ENCODE measurements at places on chromosomes 1 and 21.

GRCh38 chr1:235275223-235275622, 52.8 kb downstream of the ARID4B start:
- DNase-seq = no peak

DNA sequence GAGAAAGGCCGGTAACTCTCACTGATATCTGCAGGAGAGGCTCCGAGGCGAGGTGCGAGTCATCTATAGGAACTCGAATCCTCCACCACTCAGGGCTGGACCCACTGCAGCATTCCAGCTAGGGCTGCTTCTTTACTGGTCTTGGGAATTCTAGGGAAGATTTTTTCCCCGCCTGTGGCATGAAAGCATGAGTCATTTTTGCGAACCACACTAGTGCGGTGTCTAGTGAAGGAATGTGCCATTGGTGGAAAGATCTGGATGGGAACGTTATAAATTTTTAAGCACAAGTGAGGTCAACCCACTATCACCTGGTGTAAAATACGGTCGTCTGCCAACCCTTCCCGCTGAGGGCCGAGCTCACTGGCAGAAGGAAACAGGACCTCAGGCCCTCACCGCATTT, 49.7 kb downstream of the SYF2 start:
- DNase-seq = no peak

DNA sequence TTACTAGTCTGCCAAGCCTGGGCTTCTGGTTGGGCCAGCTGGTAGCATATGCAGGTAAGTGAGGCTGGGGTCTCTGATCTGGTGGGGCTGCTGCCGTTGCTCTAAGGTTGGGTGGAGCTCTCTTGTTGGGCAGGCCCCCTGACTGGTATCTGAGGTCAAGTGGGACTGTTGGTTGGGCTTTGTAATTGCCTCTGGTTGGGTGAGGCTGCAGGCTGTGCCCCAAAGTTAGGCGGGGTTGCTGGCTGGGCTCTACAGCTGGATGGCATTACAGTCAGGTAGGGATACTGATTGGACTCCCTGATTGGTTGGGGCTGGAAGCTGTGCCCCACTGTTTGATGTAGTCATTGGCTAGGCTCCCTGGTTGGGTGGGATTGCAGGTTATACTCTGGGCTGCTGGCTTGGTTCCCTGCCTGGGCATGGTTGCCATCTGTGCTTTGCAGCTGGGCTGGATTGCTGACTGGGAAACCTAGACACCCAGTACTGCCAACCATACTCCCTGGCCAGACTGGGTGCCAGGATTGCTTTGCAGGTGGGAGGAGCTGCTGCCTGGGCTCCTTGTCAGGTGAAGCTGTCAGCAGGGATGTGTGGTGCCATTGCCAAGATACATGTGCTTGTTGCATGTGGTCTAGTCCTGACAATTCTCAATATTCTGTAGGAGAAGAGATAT, 130.5 kb downstream of the RABGAP1L start:
- no peak for DNase-seq

DNA sequence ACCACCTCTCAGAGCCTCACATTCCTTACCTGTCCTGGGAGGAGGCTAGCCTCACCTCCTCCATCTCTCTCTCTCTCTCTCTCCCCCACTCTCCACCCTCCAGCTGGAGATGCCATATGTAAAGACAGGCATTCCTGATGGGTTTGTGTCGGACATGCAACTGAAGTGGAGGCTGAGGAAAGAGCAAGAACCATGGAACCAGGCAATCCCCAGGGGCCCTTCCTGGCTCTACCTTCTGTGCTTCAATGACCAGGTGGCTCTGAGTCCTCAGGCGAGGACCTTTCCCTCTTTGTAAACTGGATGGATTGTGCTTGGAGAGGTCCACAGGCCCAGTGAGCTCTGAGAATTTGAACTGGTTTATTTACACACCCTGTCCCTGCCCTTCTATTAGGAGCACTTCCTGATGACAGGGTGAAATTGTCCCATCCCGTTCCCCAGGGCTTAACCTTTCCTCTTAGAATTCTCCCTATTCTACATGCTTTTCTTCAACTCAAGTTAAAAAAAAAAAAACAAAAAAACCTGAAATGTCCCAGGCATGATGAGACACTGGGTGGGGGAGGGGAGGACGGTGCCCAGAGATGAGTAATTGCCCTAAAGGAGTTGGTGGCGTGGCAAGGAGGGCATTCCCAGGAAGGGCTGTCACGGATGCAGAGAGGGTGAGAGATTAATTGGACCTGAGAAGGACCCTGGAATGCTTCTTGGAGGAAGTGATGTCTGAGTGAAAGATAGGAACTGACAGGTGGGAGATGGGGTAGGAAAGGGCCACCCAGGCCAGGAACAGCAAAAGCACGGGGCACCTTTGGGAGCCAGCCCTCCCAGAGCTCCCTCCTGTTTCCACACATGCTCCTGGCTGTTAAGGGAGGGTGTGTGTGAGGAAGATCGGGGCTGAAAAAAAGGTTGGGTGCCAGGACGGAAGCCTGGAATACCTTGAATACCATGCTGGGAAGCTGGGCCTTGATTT, 50.2 kb upstream of the WASF2 start:
- DNase-seq = no peak

- no peak for DNase-seq
These were observed 217.2 kb upstream of the C1orf105 start for GRCh38 chr1:172203135-172203823.

DNA sequence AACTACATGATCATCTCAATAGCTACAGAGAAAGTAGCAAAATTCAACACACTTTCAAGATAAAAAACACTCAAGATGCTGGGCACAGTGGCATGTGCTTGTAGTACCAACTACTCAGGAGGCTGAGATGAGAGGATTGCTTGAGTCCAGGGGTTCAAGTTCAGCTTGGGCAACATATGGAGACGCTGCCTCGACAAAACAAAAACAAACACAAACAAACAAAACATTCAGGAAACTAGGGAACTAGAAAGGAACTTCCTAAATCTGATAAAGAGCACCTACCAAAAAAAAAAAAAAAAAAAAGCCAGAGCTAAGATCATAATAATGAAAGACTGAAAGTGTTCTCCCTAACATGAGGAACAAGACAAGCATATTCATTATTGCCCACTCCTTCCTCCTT, 22.8 kb upstream of the RNF186 start:
- DNase-seq = no peak

GRCh38 chr1:32182060-32182459, 2.6 kb downstream of the TXLNA start:
- no peak for DNase-seq

- no peak for DNase-seq
These were observed 70.1 kb downstream of the PGM1 start for GRCh38 chr1:63663301-63663700.

- DNase-seq = no peak
These were observed 80.3 kb downstream of the PCNX2 start for GRCh38 chr1:233215135-233215760.

GRCh38 chr1:172177849-172178248, 242.6 kb upstream of the C1orf105 start:
- no peak for DNase-seq

DNA sequence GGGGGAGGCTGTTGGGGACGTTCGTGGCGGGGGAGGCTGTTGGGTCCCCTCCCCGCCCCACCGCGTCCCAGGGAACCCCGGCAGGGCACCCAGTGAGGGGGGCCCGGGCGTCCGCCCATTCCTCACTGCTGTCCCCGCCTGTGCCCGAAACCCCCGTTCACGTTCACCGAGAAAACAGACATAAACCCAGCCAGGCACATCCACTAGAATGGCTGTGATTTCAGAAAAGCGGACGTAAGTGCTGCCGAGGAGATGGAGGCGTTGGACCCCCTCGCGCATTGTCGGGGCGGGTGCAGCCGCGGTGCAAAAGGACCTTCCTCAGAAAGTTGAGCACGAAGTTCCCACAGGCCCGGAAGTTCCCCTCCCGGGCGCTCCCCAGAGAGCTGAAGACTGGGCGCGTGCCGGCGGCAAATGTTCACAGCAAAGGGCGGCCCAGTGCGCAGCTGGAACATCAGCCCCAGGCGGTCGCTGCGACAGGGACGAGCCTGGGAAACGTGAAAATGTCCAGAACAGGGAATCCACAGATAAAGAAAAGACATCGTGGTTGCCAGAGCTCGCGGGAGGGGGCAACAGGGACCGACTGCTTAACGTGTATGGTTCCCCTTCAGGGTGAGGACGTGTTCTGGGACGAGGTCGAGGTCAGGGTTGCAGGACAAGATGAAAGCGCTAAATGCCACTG, 18.5 kb upstream of the SAMD11 start:
- DNase-seq = no peak

DNA sequence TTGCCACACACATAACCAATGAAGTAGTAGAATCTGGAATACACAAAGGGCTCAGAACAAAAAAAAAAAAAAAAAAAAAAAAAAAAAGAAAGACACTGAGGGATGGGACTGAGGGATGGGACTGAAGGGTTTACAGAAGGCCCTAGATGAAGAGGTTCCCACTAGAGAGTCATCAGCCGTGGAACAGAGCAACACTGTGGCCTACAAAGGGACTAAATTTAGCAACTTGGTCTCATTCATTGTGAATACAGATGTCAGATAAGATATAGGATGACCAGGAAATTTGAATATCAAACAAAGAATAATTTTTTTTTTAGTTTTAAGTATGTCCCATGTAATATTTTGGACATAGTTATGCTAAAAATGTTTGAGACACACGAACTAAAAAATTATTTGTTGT, 62.1 kb downstream of the GLUL start:
- no peak for DNase-seq

DNA sequence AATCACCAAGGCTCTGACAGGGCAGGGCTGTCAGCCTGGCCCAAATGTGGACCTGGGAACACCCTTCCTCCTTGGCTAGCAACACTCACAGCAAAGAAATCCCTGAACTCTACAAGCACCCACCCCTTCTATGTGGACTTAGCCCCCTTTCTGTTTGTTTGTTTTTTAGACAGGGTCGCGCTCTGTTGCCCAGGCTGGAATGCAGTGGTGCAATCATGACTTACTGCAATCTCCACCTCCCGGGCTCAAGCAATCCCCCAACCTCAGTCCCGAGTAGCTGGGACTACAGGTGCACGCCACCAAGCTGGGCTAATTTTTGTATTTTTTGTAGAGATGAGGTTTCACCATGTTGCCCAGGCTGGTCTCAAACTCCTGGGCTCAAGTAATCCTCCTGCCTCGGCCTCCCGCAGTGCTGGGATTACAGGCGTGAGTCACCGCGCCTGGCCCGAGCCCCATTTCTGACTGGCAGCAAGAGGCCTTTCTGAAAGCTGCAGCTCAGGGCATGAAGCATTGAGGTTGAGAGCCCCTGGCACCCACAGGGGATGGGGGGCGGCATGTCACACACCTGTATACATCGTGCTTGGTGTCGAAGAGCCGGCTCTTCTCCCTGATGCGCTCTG, 16.2 kb downstream of the RIPK4 start:
- no peak for DNase-seq

DNA sequence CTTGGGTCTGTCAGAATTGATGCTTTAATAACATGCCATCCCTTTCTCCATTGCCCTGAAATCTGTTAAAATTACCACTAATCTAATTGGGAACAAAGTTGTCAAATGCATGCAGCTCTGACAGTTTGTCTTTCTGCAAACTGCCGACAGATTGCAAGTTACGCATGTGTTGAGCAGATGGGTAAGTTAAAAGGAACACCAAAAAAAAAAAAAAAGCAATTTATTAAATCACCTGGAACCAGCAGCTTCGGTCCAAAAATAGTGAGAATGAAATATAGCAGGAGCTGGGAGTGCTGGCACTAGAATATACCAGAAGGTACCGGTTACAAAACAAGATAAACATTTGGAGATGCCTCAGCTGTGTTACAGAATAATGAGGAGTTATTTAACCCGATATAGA, 149.6 kb upstream of the C1orf87 start:
- no peak for DNase-seq

DNA sequence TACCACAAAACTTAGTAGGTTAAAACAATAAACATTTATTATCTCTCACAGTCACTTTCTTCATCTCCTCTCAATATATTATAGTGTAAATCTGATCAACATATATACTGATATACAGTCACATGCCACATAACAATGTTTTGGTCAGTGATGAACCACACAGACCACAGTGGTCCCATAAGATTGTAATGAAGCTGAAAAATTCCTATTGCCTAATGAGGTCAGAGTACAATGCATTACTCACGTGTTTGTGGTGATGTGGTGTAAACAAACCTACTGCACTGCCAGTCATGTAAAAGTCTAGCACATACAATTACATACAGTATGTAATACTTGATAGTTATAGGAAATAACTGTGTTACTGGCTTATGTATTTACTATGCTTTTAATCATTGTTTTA, 30.1 kb downstream of the OLFML3 start:
- DNase-seq = no peak

GRCh38 chr1:246515390-246516005, 8.4 kb upstream of the SMYD3 start:
- no peak for DNase-seq

DNA sequence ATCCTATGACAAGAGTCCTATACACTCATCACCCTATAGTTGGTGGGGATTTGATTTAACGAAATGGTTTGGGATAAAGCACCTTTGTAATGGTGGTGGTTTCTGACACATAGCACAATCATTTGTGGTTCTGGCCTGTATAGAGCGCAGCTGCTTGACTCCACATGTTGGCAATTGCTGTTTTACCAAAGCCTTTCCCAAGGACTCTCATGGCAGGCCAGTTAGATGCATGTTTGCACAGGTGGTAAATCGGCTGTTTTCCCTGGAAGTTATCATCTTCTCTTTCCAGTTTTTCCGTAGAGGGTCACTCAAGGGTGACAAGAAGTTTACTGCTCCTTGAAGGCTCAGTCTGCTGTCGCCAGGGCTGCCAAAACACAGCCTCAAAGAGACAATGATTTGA, 17.1 kb upstream of the XPR1 start:
- no peak for DNase-seq

DNA sequence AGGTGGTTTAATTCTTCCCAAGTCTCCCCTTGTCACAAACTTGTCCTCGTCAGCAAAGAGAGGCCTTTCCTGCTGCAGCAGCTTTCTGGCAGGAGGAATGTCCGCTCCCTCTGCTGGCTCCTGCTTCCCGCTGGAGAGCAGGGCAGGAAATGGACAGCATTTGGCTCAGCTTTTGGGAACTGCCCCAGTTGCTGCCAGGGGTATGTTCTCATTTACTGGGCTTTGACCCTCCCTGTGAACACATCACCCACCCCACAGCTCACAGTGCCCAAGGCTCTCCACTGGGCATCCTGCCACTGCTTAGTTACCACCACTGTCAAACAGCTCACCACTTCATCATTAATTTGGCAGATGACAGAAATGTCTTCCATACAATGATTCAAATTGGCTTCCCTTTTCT, 75.4 kb downstream of the MRPL37 start:
- no peak for DNase-seq

DNA sequence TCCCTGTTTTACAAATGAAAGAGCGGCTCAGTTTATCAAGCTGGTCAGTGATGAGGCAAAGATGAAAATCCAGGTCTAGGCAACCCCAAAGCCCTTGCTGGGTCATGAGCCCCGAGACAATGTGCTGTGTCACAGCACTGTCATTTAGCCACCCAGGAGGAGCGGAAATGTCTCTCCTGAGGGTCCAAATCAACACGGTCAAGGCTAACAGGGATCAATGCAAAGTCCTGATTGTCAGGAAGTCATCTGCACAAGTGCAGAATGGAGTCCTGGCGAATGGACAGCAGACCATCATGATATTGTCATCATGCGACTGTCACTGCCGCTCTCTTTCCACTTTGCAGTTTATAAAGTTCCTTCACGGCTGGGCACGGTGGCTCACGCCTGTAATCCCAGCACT, 30.2 kb downstream of the NCMAP start:
- DNase-seq = no peak
